Activated naive CD8-positive, alpha-beta T cell treated with anti-CD3 and anti-CD28 coated beads, Interleukin-2, amount 50 U/mL, for 24 hours (primary cell): ENCODE measurements at places on chromosomes 11 and 22.
A peak's percentile ranks its signal among the peaks of the same experiment; 100 is the strongest.

DNA sequence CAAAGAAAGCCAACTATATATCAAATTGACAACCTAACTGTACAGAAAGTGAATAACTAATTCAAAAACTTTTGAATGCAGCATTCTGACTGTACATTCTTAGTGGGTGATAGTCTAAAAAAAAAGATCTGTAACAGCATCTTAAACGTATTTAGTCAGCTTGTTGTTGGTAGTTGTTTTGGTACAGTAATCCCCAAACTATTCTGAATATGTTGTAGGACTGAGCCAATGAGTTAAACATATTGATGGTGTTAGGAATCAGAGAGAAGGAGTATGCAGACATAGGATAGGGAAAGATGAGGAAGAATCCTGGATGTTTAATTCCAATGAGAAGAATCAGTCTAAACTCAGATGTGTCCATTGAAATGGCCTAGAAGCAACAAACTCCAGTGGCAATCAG, 41.9 kb upstream of the KIRREL3 start:
- no peak for DNase-seq

DNA sequence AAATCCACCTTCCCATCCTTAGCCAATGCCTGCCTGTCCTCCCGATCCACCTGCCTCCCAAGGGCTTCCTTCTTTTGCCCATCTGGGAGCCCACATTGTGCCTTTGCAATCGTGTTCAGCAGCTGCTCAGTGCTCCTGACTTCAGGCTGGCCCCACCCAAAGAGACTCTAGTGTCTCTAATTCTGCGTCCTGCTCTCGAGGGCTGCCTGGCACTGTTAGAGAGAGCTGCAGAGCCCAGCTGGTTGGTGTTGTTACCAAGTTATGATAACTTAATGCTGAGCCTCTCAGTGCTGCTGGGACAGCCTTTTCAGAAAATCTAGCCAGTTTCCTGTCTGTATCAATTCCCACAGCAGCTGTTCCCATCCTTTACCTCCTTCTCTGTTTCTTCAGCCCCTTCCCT, 69.1 kb downstream of the MICAL2 start:
- DNase-seq, result no peak

DNA sequence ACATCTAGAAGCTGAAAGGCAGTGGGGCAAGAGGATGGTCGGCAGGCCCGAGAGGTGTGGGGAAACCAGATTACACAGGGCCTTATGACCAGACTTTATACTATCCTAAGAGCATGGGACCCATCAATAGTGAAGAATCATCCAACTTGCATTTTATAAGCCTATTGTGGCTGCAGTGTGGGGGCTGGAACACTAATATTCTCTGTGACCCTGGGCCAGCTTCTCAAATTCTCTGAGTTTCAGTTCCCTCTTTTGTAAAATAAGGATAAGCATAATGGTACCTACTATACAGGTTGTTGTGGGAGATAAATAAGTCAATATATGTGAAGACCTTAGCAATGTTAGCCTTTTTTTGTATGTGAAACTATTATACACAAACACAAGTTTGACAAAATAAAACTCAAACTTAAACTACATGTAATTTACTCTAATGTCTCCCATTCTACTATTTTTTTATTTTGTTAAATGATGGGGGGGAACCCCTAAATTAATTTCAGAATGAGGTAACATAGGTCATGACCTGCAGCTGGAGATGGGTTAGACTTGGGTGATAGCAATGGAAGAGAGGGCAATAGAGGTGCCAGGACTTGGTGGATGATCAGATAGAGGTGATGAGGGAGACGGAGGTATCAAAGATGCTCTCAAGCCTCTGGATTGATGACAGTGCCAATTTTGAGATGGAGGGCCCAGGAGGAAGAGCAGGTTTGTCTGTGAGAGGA, 30.1 kb downstream of the SMCO4 start:
- DNase-seq, result no peak

DNA sequence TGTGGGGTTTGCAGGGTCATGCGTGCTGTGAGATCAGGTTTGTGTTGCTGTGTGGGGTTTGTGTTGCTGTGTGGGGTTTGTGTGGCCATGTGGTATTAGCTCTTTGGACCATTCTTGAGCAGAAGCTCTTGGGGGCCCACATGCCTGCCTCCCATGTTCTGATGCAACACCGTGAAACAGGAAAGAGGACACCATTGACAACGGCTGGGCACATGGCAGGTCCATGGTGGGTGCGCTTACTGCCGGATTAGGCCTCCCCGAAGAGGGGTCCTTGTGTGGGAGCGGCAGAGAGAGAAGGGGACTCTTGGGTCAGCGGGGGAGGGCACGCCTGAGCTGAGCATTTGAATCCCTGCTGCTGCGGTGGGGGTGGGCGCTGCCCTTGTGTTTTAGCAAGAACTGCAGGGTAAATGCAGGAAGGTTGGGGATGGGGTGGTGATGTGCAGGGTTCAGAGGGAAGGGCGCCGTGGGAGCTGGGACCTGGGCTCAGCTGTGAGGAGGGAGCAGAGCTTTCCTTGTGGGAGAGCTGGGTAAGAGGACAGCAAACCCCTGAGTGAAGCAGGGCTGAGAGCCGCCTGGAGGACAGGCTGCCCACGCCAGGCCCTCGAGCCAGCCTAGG, 361.5 kb downstream of the TBC1D22A start:
- no peak for DNase-seq

DNA sequence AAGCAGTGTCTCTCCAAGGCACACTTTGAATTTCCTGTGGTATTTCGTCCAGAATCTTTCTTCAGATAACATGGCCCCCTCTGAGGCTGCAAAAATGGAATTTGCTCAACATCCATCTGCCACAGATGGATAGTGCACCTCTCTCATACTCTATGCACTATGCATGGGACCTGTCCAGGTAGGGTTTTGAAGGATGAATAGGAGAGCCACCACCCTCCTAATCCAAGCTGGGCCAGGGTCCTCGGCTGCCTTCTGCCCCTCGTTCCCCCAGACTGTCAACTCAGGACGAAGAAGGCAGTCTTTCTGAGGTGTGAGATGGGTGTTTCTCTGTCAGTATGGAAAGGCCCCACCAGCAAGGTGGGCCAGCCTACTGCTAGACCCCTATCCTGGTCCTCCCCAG, 56.4 kb downstream of the MN1 start:
- no peak for DNase-seq

GRCh38 chr11:94424011-94424410, 22.8 kb upstream of the GPR83 start:
- DNase-seq, result no peak

- DNase-seq, result no peak
Observed at GRCh38 chr22:31295831-31296657, 3.8 kb upstream of the PIK3IP1 start.

DNA sequence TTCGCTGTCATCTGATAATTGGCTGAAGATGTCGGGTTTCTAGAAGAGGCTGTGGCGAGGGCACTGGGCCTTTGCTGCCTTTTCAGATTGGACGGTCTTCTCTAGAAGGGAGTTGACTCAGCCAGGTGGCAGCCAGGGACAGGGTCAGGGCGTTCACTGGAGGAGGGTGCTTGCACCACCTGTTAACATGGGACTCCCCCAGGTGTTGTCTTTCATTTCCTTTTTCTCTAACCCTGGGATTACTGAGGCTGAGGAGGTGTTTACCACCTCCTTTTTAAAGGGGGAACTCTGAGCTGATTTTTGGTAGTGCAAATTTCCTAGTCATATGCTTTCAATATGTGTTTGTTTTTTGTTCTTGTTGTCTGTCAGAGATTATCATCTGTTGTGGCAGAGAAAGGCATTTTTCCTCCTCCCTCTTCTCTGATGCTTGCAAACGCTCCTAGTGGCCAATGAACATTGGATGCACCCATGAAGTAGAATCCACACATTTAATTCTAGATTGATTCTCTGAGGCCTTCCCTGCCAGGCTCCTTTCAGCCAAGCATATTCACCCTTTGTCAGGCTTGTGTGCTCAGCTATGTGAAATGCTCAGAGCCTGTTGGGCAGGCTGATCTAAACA, 54.1 kb downstream of the LDLRAD3 start:
- no peak for DNase-seq

- DNase-seq, result no peak
Observed at GRCh38 chr22:37994049-37994448, 9.7 kb upstream of the SOX10 start.

GRCh38 chr22:43828725-43828997, 16.6 kb upstream of the EFCAB6 start:
- DNase-seq, result no peak

DNA sequence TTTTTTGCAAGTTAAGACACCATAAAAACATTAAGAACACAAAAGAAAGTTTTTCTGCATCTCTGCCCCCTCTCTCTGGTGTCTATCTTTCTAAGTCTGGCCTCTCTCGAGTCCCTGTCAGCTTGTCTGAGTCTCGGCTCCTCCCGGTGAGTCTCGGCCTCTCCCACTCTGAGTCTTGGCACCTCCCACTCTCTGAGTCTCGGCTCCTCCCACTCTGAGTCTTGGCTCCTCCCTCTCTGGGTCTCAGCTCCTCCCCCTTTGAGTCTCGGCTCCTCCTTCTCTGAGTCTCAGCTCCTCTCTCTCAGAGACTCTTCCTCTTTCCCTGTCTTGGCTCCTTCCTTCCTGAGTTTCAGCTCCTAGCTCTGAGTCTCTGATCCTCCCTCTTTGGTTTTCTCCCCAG, 72.5 kb upstream of the AMPD3 start:
- DNase-seq, result no peak

DNA sequence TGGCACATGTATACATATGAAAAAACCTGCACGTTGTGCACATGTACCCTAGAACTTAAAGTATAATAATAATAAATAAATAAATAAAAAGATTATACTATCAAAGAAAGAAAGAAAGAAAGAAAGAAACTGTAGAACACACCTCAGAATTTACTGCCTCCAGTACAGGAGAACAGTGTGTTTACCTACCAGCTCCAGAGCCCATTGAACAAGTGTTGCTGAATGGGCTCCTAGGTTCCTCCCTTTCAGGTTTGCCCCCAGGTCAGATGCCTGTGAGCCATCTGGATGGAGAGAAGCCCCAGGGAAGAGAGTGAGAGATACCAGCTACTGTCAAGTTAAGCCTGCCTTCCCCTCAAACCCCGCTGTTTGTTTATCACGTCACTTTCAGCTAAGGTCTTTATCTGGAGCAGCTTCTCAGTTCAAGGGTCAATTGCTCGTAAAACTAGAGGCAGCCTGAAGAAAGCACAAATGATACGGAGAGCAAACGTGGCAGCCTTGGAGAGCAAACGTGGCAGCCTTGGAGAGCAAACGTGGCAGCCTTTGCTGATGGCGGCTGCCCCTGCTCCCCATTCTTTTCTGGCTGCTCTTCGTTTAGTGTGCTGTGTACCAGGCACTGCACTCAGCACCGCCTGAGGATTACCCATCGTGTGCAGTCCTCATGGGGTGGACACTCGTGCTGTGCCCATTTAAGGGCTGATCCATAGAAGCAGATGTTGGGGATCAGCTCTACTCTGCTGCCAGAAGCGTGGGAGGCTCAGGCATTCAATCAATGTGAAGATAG, 111.7 kb downstream of the ADAMTS15 start:
- DNase-seq, result no peak

- peak; percentile 39 for DNase-seq
Observed at GRCh38 chr11:8090756-8091155, 9.7 kb downstream of the TUB start.

DNA sequence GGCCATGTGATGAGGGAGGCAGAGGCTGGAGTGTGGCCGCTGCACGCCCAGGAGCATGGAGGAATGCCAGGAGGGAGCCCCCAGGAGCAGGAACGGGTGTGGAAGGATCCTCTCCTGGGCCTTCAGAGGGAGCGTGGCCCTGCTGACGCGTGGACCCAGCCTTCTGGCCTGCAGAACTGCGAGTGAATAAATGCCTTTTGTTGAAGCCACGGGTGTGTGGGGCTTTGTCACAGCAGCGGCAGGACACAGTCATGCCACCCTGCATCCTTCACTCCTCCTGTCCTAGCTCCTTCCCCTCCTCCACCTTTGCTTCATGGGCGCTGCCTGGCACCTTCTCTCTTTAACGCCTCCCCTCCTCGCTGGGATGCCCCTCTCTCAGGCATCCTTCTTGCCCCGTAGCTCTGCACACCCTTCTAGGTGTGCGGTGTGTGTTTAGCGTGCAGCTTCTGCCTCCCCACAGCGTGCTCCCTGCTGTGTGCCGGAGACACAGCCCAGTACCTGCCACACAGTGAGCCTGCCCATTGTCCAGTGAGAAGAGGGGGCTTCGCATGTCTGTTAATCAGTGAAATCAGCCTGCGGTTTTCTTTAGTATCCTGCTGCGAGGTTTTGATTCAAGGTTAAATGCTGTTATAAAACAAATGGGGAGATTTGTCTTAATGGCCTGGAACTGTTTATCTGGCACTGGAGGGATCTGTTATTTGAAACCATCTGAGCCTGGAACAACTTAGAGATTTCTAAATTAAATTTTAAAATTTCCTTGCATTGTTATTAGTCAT, 459.6 kb downstream of the TBC1D22A start:
- DNase-seq, result no peak

DNA sequence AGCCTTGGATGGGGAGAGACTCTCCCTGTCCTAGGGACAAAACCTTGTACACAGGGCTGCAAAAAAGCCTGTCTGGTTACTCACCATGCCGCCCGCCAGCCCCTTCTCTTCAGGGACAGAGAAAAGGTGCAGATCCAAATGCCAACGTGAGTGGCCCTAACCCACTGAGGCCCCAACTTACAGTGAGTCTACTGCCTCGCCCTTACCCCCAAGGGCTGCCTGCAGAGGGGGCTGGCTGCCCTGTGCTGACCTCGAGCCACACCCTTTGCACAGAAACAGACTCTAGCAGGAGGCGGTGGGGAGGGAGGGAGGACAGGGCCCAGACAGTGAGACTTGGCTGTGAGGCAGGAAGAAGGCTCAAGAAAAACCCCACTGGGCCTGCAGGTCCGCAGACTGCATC, 13.6 kb upstream of the CHST1 start:
- no peak for DNase-seq

- DNase-seq, result no peak
Observed at GRCh38 chr22:49418341-49418894, 409.3 kb downstream of the BRD1 start.

DNA sequence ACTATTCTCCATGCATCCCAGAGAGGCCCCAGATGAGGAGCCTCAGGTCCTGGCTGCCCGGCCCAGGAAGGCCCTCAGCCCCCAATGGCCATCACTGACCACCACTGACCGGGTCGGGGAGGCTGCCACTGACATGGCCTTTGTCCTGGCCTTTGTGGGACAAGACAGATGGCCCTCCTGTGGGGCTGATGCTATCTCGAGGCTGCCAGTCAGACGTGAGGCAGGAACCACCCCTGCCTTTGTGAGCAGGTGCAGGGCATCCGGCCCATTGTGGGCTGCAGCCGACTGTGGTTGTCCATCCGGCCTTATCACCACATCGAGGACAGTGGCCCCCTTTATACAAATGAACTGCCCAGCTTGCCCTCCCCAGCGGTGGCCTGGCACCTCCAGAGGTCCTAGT, 5.5 kb downstream of the GP1BB start:
- DNase-seq, result no peak
